Inflammatory macrophage treated with lipopolysaccharide for 4 hours (primary cell): ENCODE measurements at places on chromosomes 7 and 10.

- no peak for DNase-seq
These were observed 139.5 kb downstream of the ALOX5 start for GRCh38 chr10:45513551-45513950.

DNA sequence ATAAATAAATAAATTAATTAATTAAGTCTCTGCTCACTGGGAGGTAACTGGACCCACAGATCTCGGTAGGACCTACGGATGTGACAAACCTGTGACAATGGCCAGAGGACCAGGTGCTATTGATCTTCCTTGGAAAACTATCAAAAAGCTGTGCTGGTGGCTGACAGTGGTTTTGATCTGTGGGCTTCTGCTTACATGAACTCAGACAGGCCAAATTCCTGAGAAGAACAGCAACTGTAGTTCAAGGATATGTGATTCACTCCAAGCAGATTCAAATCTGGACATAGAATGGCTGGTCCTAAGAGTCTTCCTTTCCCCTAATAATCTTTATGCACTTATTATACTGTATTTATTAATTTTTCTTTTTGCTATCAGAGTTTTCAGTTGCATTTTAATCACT, 80.0 kb downstream of the ATXN7L1 start:
- DNase-seq = no peak

- no peak for DNase-seq
These were observed 71.8 kb upstream of the EMX2 start for GRCh38 chr10:117470733-117471132.

- DNase-seq = no peak
These were observed 14.9 kb downstream of the ARHGAP19 start for GRCh38 chr10:97277551-97277950.
